Ureter (tissue), 1 donor: ENCODE measurements at places on chromosomes 16 and 17. TPM values are rescaled to one million over a fixed set of nuclear protein-coding genes. Genes with fewer than 3 reads are reported as not detected.

- DNase-seq, result no peak
Observed at GRCh38 chr17:40714473-40714872, 10.9 kb upstream of the KRT24 start.

DNA sequence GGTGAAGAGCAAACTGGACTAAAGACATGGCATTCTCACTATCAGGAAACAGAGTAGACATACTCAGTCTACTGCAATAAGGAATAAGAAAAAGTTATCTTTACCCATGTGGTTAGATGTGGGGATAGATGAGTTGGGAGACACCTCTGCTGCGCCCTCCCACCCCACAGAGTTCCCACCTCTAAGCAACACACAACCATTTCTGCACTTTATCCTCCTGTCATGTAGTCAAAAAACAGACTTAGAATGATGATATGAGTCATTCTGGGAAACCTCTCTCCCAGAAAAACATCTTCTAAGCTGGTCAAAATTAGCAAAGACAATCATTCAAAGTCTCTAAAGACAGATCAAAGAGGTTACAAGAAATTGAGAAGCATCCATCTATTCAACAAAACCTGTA, 94.9 kb downstream of the CACNG1 start:
- DNase-seq, result no peak

DNA sequence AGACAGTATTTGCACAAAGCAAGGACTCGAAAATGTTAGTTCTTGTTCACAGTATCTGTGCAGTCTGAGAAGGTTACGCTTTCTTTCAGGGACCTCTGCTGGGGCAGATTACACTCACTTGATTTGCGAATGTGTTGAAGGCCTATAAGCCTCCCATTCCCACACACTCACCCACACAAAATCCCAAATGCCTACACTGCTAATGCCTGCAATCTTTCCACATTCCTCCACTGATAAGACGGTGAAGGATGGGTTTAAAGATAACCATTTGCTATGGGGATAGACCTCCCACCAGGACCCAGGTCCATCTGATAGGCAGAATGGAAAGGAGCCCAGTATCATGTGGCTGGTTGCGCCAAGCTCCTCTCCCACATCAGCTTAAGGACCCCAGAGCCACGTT, 394.9 kb upstream of the SALL1 start:
- DNase-seq, result no peak

Gene SPN
- 4.2 TPM for total RNA-seq
